H54 (cell line): ENCODE measurements at places on chromosomes 4 and X.
A peak's percentile ranks its signal among the peaks of the same experiment; 100 is the strongest.

DNA sequence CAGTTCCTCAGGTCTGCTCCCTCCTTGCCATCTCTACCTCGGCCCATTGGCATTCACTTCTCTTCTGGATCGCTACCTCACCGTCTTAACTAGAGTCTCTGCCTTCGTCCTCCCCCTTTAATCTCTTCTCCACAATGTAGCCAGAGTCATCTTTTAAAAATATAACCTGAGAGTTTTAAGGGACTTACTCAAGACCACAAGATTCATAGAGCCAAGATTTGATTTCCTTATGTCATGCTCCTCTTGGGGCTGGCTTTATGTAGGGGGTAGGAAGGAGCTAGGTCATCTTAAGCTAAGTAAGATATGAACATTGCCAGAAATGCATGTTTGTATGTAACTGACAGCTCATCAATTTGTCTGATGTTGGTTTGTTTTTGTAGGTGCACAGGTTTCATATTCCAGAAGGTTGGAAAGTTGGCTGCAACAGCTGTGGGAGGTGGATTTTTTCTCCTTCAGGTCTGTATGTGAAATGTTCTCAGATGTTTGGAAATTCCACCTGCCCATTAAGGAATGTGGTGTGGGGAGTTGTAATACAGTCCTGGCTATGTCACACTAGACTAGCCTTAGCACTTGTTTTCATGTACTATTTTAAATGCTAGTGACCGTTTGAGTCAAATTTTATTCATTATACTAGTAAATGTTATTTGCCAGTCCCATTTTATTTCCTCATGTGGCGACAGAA is 19.6 kb downstream of the FUNDC2 start:
- DNase-seq = no peak

- no peak for DNase-seq
These were observed 102.6 kb upstream of the GIMD1 start for GRCh38 chr4:106471151-106471550.

GRCh38 chr4:9811806-9812205 is 30.4 kb downstream of the DRD5 start:
- no peak for DNase-seq

GRCh38 chr4:139847602-139848001 is 182.0 kb downstream of the MGST2 start:
- no peak for DNase-seq

DNA sequence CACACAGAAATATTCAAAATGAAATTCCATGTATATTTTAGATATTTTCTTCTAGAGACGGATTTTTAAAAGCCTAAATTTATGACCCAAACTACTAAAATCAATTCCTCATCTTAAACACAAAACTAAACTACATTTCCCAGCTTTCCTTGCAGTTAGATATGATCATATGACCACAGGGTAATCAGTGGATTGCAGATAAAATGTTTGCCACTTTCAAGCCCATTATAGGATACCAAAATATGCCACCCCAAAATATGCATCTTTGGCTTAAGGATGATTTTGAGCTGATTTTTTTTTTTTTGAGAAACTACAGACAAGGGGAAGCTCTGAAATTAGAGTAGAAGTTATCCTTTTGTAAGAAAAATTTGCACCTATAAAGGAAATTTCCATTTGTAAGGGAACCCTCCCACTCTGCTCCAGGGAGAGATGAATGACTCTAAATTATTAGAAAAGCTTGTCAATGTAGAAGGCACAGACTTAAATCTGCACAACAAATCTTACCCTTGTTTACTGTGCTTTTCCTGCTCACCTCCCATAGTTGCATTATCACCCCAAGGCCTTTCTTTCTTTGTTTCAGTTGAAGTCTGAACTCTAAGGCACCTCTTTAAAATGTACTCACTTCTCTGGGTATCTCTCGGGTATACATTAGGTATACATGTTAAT is 503.0 kb downstream of the PDHA2 start:
- DNase-seq = no peak

DNA sequence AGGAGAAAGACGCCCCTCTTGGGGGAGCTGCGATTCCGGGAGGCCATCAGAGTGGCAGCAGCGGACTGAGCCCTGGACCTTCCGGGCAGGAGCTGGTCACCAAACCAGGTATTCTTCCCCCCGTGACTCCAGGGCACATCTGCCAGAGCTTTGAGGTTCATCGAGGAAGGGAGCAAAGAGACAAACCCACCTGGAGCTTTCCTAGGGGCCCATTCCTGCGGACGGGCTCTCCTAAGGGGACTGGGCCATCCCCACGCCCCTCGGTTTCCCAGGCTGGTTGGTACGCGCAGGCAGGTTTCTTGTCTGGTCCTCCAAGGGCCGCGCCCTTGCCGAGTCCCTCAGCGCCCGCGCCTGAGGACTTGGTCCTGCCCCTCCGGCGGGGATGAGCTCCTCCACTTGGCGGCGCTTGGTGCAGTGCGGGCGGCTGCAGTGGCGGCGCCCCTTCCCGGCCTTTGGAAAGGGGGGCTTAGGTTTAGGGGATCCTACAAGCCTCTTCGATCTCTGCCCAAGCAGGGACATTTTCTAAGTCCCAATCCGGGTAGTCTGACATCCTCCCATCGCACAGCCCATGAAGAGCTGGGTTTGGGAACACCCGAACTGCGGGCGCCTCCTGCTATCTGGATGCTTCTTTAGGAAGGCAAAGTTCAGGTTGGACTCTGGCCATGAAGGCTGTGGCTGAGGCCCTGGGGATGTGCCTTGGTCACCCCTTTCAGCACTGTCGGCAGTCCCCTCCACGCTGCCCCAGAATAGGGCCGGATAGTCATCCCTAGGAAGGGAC is 538 bp downstream of the STBD1 start:
- peak; percentile 45 for DNase-seq

DNA sequence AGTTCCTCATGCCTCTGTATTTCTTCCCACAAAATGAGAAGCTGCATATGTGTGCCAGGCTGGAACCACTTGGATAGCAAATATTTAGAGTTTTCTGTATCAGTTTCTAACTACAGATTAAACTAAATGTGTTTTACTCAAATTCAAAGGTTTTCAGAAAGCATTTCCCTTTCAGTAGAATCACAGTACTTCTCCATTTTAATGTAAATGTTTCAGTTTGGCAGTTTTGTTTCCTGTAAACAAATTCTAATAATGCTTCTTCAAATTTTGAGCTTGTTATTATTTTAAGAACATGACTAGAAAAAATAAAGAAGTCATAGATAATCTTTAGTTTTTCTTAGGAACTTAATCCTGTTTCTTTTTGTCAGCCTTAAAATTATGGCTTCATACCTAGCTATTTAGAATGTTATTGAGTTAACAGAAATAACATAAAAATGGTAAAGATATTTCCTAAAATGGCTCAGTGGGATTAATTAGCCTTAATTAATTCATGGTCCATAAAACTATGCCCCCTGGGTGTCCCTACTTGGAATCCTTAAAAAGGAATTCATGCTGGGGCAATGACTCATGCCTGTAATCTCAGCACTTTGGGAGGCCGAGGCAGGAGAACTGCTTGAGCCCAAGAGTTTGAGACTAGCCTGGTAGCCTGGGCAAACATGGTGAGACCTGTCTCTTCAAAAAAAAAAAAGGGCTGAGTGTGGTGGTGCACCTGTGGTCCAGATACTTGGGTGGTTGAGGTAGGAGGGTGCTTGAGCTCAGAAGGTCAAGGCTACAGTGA is 83.8 kb upstream of the GPR34 start:
- no peak for DNase-seq

- DNase-seq = no peak
These were observed 71.3 kb upstream of the ACSL1 start for GRCh38 chr4:184896868-184897715.

GRCh38 chr4:177427192-177427591 is 15.0 kb downstream of the AGA start:
- DNase-seq = no peak

DNA sequence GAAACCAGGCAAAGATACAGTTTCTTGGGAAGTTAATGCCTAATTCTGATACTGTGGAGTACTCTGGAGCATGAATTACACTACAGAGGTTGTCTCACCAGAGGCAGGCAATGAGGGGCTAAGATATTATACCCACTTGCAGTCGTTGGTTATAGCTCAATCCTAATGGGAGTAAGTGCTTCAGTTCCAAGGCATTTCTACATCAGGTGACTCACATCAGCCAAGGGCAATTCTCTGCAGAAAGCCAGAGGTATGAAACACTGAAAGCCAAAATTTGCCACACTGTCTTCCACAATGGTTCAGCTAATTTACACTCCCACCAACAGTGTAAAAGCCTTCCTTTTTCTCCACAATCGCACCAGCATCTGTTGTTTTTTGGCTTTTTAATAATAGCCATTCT is 174.0 kb upstream of the IL15 start:
- no peak for DNase-seq

GRCh38 chrX:95703696-95704095 is 980.9 kb upstream of the DIAPH2 start:
- DNase-seq = no peak

DNA sequence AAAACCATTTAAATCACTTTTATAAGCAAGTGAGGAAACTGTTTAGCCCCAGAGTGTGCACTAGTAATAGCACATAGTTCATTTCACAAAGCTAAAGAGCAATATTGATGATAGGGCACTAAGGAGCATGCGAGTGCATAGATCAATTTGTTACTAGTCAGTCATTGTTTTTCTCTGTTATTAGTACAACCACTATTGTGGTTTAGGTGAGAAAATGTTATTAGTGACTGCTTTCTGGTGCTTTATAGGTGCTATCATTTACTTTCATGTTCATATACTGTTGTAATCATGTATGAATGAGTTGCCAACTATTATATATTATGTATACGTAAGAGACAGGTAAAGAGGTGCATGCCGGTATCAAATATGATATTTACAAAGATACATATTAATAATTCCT is 113.8 kb downstream of the CCSER1 start:
- DNase-seq = no peak

GRCh38 chr4:48963042-48963679 is 22.9 kb upstream of the CWH43 start:
- no peak for DNase-seq

DNA sequence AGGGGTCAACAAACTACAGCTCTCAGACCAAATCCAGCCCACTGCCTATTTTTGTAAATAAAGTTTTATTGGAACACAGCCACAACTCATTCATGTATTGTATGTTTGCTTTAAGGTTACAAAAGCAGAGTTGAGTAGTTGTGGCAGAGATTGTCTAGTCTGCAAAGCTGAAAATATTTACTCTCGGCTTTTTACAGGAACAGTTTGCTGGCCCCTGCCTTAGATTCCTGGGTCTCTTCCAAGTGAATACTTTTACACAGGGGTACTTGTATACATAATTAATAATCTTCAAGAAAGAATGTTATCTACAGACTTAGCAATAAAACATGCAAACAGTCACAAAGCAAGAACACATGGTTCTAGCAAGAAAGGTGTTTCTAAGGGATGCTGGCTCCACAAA is 154.2 kb downstream of the AMELX start:
- DNase-seq = no peak

DNA sequence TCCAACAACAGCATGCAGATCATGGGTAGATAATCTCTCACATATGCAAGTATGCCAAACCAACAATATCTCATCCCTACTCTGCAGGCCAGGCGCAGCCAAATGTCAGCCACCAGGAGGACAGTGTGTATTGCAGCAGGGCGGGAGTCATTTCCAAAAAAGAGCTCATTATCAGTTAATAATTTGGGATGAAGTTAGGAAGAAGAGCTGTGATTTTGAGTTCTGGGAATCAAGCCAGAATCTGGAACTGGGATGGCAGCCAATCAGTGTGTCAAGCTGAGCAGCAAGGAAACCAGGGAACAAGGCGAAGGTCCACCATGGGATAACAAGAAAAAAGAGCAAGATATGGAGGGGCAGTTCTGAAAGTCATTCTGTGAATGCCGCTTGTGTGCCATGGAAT is 88.2 kb upstream of the CAMK2D start:
- no peak for DNase-seq

DNA sequence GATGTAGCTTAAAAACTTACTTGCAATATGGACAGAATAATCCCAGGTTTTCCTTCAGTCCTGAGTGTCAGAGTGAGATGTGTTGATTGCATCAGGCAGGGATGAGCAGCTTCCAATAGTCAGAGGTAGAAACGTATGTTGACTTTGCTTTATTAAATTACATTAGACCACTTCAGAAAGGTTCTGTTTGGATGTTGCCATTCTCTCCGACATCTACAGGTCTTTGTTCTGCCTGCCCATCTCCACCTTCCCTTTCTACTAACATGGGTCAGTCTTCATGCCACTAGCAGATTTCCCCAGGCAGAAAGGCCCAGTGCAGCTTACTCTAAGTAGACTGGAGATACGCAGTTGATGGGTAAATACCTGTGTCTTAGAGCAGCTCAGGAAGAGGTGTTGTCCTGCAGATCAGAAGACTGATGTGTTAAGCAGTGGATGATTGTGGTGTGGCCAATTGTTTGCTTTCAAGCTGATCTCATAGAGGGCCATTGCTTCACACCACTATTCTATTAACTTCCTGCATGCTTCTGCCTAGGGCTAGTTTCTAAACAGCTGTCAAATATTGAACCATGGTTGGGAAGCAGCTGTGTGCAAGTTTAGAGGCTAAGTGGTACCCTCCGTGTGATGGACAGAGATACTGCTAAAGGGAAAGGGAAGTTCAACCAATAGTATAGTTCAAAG is 1.8 kb downstream of the FRMPD4 start:
- DNase-seq = no peak

DNA sequence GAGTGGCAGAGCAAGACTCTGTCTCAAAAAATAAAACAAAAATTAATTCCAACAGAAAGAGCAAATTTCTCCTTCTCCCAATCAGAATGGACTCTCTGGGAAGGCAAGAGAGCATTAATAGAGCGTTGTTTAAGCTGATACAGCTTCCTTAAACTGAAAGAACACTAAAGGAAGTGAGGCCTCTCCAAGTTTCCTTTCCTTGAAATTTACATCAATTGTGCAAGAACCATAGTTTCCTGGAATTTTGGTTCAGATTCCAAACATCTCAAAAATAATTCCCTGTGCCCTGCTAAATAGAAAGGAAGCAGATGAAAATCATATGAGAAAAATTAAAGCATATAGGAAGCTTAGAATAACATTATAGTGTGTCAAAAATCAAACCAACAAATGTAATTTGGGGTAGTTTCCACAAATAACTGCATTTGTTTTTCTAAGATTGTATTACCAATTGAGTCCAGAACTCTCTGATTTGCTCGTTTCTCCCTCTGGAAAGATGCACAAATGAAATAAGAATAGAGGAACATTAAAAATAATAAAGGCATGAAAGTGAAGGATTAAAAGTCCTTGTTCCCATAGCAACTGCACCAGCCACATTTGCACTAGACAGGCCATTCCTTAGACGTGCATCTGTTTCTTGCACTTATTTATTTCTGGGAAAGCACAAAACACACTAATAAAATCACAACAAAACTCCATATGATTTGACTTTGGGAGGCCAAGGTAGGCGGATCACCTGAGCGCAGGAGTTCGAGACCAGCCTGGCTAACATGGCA is 3.7 kb upstream of the FAM241A start:
- no peak for DNase-seq

GRCh38 chr4:17027495-17027894 is 129.1 kb upstream of the LDB2 start:
- DNase-seq = peak; percentile 19

DNA sequence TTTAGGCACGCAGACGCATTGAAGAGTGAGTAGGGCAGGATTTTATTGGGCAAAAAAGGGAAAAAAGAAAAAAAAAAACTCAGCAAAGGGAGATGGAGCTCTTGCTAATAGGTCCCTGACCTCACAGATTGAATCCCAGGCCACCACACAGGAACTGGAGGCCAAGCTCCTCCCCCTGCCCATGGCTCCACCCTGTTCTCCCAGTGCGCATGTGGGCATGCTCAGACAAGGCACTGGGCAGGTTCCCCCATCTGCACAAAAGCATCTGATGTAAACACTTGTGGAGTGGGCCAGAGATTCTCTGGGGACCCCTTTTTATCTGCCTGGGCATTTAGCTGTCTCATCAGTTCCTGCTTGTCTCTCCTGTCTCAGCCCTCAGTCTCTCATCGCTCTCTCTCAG is 9.5 kb downstream of the FRMD7 start:
- no peak for DNase-seq
